ENCODE measurements at places on chromosomes 13 and 19.

DNA sequence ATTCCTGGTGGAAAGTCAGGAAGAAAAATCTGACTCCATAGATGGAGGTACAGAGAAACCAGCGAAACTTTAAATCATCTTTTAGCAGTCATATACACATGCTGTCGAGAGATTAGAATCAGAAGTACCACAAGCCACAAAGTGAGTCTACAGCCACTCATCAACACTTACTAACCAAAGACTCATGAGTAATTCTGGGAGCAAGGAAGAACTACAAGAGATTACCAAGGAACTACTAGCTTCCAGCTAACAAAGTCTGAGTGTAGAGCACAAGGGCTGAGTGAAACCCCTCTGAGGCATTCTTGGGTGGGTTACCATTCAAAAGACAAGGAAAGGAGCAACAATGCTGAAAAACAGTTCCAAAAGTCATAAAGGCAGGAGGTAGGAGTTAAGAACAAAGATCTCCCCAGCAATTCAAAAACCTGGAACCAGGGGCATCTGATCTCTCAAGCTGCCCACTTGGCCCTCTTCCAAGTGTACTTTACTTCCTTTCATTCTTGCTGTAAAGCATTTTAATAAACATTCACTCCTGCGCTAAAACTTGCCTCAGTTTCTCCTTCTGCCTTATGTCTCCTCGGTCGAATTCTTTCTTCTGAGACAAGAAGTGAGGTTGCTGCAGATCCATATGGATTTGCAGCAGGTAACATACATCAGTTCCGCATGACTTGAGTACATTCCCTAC lies 13.0 kb downstream of the RBM26 start:
- no peak for DNase-seq

DNA sequence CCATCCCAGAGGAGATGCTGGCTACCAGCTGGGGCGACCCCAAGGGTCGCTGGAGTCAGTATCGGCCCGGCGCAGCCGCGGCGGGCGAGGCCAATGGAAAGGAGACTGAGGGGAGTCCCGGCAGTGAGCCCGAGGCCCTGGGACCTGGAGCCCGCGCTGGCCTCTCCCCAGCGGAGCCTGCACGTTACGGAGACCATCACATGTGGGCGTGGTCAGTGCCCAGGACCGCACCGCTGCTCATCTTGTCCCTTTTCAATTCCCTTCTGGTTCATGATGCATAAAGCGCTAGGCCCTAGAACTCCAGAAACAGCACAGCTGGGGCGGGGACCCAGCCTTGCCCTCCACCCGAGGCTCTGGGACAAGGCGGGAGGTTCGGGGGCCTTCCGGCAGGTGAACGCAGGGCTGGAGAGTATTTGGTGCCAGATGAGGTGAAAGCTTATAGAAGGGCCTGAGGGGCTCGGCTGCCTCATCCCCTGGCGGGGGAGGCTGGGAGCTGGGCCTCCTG lies 8.0 kb downstream of the C19orf25 start:
- DNase-seq: peak; percentile 66

DNA sequence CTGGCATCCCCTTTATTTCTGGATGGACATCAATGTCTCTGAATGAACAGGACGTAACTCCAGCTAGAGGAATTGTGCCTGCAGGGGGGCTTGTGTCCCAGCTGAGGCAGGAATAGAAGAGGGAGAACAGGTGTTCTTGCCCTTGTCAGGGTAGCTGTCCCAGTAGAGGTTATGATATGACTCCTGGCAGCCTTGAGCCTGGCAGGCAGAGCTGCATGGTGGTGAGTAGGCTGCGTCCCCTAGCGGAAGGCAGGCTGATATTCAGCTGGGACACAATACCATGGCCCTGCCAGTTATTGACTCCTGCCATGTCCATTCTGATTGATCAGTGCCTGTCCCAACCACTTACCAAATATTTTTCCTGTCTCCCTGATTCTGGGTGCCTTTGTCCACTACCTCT lies 197.2 kb downstream of the RAP2A start:
- DNase-seq: peak; percentile 71

- DNase-seq: peak; percentile 58
These were observed 144.0 kb downstream of the IRS2 start for GRCh38 chr13:109642358-109642757.

DNA sequence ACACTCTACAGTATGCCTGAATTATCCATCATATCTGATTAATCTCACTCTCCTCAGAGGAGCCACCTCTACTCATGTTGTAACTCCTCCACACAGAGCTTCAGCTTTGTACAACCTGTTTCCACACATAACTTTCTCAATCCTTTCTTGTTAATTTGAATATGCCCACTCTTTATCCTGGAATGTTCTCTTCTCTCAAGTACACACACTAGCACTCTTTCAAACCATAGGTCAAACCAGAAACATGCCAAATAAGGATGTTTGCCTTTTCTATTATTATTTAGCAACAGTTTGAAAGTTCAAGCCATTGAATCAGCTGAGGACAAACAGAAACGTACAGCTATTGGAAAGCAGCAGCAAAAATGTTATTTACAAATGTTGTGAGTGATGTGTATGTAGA lies 110.3 kb downstream of the MIPEP start:
- DNase-seq: no peak

DNA sequence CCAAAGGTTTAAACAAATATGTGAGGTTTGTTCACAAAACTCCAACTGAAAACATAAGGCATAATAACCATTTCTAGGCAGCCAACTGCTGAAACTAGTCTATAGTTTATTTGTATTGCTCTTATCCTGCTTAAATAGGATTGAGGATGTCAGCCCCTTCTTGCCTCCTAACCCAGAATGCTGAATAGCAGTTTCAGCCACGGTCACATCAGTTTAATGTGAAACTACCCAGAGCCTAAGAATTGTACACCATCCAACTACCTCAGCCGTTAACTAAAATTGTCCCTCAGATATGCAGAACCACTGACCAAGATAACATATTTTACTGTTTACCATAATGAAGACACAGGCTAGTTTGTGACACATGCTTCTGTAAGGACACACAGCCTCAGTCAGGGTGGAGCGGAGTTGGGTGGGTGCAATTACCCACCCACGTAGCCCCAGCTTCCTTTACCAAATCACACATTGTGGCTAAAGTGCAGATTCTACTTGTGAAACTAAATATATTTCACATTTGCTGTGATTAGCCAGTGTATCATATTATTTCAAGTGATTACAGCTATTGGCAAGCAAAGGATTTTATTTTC lies 259.9 kb downstream of the EFNB2 start:
- DNase-seq: no peak

DNA sequence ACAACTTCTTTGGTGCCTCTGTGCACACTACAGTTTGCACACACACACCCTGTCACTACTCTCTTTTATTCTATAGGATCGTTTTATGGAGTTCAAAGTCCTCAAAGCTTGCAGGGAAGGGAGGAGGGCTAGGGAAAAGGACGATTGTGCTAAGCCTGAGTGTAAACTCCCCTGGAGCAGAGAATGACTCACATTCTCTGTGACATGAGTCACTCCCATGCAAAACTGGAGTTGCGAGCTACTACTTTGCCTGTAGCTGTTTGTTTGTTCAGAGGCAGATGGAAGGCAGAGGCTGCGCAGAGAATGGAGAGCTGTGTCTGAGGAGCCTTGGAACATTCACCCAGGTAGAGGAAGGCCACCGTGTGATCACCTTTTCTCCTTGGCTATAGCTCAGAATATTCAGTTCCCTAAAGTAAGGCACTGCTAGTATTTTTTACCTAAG lies 80.5 kb upstream of the MBNL2 start:
- DNase-seq: peak; percentile 27

DNA sequence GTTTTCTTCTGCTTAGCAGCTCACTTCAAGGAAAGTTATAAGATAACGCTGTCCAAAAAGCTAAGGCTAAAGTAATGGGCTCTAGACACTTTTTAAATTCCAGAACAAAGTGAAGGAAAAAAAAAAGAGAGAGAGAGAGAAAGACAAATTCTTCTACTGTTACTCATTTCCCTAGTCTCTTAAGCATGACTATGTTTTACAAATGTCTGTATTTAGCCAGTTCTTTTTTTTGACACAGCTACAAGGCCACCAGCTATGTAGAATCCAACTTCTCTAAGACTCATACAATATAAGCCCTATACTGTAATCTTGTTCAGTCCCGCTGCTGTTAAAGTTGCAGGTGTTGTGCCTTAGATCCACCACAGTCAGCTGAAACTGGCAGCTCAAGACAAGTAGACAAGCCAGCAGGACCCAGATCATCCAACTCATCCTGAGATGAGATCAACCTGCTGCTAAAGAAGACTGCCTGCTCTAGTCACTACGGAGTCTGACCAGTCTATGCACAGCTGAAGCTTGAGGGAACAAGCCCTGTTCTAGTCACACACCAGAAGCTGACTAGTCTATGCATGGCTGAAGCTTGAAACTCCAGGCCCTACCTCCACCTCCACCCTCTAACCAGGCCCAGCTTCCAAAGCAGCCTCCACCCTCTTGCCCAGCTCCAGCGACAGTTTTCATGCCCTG lies 10.3 kb upstream of the ZNF83 start:
- DNase-seq: no peak

GRCh38 chr13:97502706-97503105 lies 68.7 kb downstream of the RAP2A start:
- DNase-seq: no peak

Measured in WERI-Rb-1 (cell line).